Iris pigment epithelial cell (primary cell): ENCODE measurements at places on chromosomes 7 and 10.

DNA sequence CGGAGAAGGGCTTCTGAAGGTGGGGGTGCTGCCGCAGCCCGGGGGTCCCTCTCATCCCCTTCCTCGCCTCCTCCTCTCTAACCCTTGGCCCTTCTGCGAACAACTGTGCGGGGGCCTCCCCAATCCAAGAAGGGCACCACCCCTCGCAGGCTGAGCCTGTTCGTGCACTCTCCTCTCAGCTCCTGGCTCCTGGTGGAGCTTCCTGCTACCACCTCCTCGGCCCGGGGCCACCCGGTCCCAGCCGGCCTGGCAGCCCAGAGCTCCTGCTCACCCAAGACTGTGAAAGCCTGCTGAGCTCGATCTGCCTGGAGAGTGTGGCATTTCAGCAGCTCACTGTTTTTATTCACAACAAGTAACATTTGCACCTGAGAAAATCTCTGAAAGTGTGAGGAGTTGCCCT is 2.4 kb downstream of the ADGRA1 start:
- DNase-seq = no peak

GRCh38 chr7:139942636-139943035 is 113.6 kb downstream of the TBXAS1 start:
- no peak for DNase-seq

GRCh38 chr7:159318682-159319351 is 174.2 kb upstream of the VIPR2 start:
- DNase-seq = no peak

- peak; percentile 60 for DNase-seq
Observed at GRCh38 chr10:34813626-34814222, 1.4 kb downstream of the PARD3 start.

DNA sequence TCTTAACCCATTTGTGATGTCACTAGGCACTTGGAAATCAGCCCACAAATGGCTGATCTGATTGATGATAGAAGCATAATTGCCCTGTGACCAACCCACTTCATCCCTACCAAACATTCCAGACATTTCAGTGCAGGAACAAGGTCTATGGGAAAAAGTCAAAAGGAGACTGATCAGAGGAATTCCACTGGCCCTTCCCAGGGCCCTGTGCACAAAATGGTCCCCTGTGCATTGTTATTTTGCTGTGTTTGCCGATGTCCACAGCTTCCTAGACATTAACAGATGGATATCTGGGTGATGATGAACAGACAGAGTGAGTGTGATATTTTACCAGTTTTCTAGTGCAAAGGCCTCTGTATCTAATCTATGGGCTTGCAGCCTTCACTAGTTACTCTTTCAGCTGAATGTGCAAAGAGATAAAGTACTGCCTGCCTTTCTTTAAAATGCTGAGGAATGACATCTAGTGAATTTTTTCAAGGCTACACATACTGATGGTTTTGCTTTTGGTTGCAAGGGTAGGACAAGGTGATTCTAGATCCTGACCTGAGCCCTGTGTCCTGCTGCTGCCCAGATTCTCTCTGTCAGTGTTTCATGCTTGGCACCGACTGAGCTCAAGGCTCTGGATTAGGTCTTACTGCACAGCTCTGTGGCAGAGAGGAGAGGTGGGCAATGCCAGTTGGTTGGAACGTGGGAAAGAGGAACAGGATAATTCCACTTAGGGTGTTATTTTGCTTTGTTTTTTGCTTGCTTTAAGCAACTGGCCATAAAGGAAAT is 55.4 kb downstream of the CALD1 start:
- DNase-seq = no peak

- DNase-seq = no peak
Observed at GRCh38 chr7:89002981-89003956, 207.7 kb upstream of the TEX47 start.

DNA sequence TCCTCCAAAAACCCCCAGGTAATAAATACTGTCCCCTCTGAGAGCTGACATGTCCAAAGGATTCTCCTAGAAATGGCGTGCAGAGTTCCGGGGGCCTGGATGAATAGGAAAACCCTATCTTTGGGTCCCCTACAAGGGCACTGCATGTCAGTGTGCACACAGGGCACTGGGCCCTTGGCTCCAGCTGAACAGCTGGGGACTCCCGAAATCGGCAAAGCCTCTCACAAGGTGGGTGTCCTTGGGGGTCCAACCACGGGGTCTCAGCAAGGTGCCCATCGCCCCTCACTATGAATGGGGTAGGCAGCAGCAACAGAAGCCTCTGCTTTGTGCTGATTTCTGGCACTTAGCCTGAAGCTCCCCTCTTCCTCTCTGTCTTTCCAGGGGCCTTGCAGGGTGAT is 46.1 kb downstream of the SLIT1 start:
- no peak for DNase-seq

GRCh38 chr7:116805100-116805544 is 57.3 kb upstream of the CAPZA2 start:
- peak; percentile 72 for DNase-seq

DNA sequence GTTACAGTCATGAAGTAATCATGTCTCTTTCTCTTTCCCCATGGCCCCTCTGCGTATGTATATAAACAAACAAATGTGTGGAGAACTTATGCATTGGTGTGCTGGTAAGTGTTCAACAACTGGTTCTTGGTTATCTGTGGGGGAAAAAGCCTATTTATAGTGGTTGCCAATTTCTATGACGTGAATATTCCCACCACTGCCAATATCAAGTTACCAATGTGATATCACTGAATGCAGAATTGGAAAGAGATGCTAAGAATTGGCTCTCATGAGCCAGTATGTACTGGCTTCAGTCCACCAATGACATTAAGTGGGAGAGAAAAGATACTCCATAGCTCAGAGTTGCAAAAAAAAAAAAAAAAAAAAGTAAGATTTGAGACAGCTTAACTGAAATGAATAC is 399.7 kb downstream of the REEP3 start:
- no peak for DNase-seq

DNA sequence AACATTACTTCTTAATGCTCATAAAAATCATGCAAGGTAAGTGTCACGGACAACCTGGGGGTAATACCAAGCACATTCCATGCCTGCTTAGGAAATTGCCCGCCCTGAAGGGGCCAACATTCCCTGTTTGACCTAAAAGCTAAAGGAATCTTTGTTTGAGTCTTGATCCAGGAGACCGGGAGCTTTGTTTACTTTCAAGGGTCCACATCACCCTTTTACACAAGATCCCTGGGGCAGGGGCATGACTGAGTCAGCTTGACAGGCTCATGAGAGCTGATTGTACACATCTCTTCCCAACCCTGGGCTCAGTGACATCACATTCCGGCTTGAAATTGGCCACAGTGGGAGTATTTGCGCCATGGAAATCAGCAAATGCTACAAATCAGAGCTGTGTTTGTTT is 248.1 kb upstream of the HABP2 start:
- DNase-seq = no peak

DNA sequence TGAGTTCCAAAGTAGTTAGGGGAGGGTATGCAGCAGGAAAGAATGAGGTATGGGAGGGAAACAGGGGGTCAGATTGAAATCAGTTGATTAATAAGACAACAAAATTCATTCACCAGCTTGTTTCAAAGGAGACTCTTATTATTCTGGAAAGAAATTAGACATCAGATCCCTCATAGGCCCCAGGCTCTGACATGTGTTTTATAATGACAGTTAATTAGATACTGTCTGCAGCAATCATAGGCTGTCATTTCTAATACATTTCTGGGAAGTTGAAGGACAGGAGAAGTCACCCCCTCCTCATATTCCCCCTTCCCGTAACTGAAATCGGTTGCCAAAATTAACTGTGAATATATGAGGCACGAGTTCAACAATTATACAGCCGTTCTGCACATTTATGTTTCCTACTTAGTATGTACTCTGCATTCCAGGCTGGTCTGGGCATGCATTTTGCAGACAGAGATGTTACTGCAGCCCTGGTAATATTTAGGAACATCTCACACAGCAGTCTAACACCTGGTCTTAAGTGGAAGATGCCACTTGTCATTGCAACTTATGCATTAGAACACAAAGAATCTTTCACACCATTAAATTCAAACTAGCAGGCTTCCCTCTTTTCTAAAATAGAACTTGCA is 355.2 kb upstream of the LRGUK start:
- no peak for DNase-seq

DNA sequence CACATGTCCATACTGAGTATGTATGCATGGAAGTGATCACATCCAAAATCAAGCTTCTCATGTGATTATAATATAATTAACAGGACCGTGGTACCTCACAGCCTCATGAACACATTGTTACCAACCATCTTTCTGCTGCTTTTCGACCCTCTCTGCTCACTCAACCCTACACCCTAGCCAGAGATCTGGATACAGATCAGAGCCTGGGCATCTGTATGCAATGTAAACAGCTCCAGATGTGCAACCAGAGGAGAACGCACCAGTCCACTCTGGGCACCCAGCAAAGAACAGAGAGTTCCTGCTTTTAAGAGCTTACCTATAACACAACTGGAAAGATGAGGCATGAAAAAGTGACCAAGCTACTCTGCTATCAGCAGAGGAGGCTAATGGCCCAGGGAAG is 145.1 kb downstream of the FGFR2 start:
- DNase-seq = no peak

GRCh38 chr7:139060695-139061237 is 24.9 kb upstream of the ZC3HAV1L start:
- DNase-seq = peak; percentile 22

DNA sequence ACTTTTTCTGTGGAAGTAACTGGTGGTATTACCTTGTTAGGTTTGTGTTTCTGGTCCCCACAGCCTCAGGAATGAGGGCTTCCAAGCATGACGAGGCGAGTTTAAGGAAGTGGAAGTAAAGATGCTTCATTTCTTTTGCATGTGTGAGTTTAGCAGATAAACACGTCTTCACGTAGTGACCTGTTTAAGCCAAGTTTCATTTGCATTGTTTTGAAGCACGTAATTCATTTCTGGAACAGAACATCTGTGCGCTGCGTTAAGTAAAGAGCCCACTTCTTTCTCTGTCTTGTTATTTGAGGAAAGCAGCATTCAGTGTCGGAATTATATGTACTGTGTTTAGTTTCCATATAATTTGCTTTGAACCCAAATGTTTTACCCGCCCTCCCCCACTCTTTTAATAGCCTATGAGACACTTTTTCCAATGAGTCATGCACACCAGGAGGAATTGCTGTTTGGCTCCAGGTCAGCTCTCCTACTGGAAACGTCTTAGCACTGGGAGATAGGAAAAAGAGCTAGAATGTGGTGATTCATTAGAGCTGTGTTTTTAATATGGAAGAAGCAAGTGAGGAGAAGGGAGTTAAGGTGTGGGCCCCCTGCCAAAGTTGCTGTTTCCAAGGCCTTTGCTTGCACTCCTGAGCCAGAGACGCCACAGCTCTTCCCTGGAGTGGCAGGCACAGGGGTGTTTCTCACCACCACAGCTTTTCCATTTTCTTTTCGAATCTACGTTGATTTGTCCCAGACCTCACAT is 36.7 kb downstream of the BTBD16 start:
- DNase-seq = peak; percentile 94
